Thymus (tissue), 14 donors: ENCODE measurements at places on chromosomes 7 and 10. TPM values are rescaled to one million over a fixed set of nuclear protein-coding genes. Genes with fewer than 3 reads are reported as not detected.

The PRLHR gene
- 0.05 TPM for total RNA-seq

The CRHR2 gene
- total RNA-seq, result under 0.01 TPM

The IL2RA gene
- total RNA-seq, result 5.6 TPM

The SPDYE16 gene
- total RNA-seq, result 0.14 TPM

The TAS2R5 gene
- total RNA-seq, result 0.57 TPM

The RBAK gene
- total RNA-seq, result 8.0 TPM

The SMO gene
- total RNA-seq, result 11.7 TPM

The LMBR1 gene
- 29.7 TPM for total RNA-seq

The EVX1 gene
- total RNA-seq, result not detected

The SLIT1 gene
- 5.9 TPM for total RNA-seq

The HTR5A gene
- 0.85 TPM for total RNA-seq

The LIPF gene
- total RNA-seq, result 0.14 TPM

The CARD11 gene
- 7.2 TPM for total RNA-seq

The SPDYE6 gene
- not detected for total RNA-seq

The TMEM196 gene
- 0.05 TPM for total RNA-seq

The SCIN gene
- 0.33 TPM for total RNA-seq

- peaks cover under 1% of the 10 kb centered on the region for H3K4me1 ChIP-seq
- DNase-seq, result no peak
- no peaks in the 10 kb centered on the region for H3K36me3 ChIP-seq
- no peaks in the 10 kb centered on the region for H3K27me3 ChIP-seq
Measured at GRCh38 chr10:4514445-4515108, 311.4 kb upstream of the AKR1E2 start.

GRCh38 chr10:30134171-30134945 is 75.0 kb upstream of the JCAD start:
- H3K4me3 ChIP-seq, result no peak overlapping the region
- H3K27me3 ChIP-seq, result no peaks in the 10 kb centered on the region
- H3K27ac ChIP-seq, result no peak overlapping the region
- H3K36me3 ChIP-seq, result no peaks in the 10 kb centered on the region
- DNase-seq, result no peak
- H3K4me1 ChIP-seq, result no peaks in the 10 kb centered on the region

- peaks cover 30% of the 10 kb centered on the region for H3K4me1 ChIP-seq
- DNase-seq, result no peak
- H3K27me3 ChIP-seq, result peaks cover 12% of the 10 kb centered on the region
- H3K27ac ChIP-seq, result no peak overlapping the region
- H3K36me3 ChIP-seq, result no peaks in the 10 kb centered on the region
- H3K4me3 ChIP-seq, result no peak overlapping the region
Measured at GRCh38 chr10:124042656-124043309, 50.6 kb downstream of the CHST15 start.

GRCh38 chr7:150897502-150898474 is 45.5 kb downstream of the AOC1 start:
- H3K4me3 ChIP-seq, result no peak overlapping the region

- H3K4me3 ChIP-seq, result no peak overlapping the region
- no peak for DNase-seq
- H3K4me1 ChIP-seq, result no peaks in the 10 kb centered on the region
Measured at GRCh38 chr10:89085153-89085552, 94.6 kb downstream of the FAS start.

DNA sequence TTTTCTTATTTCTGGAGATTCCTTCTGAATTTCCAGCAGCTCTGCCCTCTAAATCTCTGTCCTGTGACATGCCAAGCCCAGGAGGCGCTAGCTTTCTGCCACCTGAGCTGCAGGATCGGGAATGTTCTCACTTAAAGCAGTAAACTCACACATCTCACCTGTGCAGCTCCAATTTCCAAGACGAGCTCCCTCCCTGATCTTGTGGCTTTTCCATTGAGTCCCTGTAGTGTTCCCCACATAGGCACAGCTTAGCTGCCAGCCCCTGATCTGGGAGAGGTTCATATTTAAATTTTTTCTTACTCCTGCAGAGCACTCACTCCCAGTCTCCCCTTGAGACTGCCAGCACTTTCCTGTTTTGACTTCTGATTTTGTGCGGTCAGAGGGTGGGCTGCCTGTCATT is 479.3 kb downstream of the GLRX3 start:
- H3K27me3 ChIP-seq, result no peaks in the 10 kb centered on the region
- no peak overlapping the region for H3K27ac ChIP-seq
- no peaks in the 10 kb centered on the region for H3K36me3 ChIP-seq
- no peak for DNase-seq

- no peak overlapping the region for H3K4me3 ChIP-seq
- no peaks in the 10 kb centered on the region for H3K27me3 ChIP-seq
- no peaks in the 10 kb centered on the region for H3K36me3 ChIP-seq
Measured at GRCh38 chr10:35908451-35908850, 266.4 kb upstream of the FZD8 start.

GRCh38 chr7:81162234-81162633 is 243.4 kb upstream of the SEMA3C start:
- H3K4me1 ChIP-seq, result no peaks in the 10 kb centered on the region
- no peak overlapping the region for H3K4me3 ChIP-seq
- no peaks in the 10 kb centered on the region for H3K36me3 ChIP-seq

DNA sequence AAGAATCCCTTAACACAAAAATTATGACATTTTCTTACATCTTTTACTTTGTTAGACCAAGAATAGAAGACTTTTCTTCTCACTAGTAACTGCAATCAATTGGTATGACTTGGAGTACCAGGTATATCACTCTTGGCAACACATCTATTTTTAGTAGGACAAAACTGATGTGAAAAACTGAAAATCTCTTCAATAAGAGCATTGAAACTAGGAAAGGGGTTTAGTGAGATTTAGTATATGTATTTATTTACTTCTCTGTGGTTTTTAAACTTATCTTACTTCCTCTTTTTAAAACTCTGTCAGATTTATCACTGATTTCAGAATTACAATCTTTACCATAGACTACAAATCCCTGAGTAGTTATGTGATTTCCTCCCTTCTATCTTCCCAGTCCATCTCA is 366.2 kb downstream of the PCDH15 start:
- no peaks in the 10 kb centered on the region for H3K36me3 ChIP-seq

DNA sequence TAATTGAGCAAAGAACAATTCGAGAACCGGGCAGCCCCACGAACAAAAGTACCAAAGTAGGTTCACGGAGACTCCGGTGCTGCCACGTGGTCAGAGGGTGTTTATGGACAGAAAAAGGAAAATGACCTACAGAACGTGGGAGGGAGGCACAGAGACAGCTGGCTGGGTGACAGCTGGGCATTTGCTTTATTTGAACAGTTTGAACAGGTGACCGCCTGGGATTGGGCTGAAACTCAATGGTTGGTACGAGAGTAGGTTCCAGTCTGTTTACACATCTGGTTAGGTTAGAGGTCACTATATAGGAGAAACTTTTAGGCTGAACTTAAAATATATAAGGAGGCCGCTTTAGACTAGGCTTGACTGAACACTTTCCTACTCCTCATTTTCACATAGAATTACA is 50.6 kb upstream of the CELF2 start:
- H3K36me3 ChIP-seq, result no peaks in the 10 kb centered on the region
- no peak overlapping the region for H3K27ac ChIP-seq
- H3K27me3 ChIP-seq, result no peaks in the 10 kb centered on the region
- no peak for DNase-seq
- H3K4me3 ChIP-seq, result no peak overlapping the region
- H3K4me1 ChIP-seq, result no peaks in the 10 kb centered on the region

GRCh38 chr10:121531076-121531829 is 67.0 kb downstream of the FGFR2 start:
- H3K36me3 ChIP-seq, result no peaks in the 10 kb centered on the region
- no peak for DNase-seq
- H3K4me1 ChIP-seq, result no peaks in the 10 kb centered on the region
- no peaks in the 10 kb centered on the region for H3K27me3 ChIP-seq
- H3K27ac ChIP-seq, result no peak overlapping the region

GRCh38 chr7:137434946-137435345 is 91.4 kb upstream of the PTN start:
- no peaks in the 10 kb centered on the region for H3K36me3 ChIP-seq
- H3K4me1 ChIP-seq, result no peaks in the 10 kb centered on the region
- no peaks in the 10 kb centered on the region for H3K27me3 ChIP-seq
- H3K27ac ChIP-seq, result no peak overlapping the region
- no peak for DNase-seq

DNA sequence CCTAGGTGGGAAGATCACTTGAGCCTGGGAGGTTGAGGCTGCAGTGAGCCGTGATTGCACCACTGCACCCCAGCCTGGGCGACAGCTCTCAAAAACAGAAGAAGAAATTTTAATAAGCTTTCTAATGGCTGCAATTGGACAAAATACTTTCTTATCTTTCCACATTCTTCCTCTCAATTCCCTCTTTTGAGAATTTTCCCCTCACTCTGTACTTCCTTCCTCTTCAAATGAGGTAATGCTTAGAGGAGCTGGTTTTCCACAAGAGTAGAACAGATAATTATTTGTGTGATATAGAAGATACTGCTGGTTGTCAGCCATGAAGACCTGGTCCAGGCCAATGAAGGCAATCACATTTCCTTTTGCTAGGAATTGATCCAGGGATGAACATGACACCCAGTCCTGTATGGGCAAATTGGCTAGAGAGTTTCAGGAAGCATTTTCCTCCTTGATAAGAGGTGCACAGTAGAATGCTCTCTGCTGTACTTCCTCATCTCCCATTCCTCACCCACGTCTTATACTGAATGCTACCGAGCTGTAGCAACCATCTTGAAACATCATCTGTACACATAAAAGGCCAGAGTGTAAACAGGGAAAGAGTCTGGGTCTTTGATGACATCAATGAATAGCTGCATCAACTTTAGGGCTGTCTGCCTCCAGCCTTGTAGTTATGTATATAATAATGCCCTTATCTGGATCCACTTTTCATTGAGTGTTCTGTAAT is 103.9 kb downstream of the CDK6 start:
- H3K36me3 ChIP-seq, result peaks cover 39% of the 10 kb centered on the region
- H3K4me1 ChIP-seq, result peaks cover 4% of the 10 kb centered on the region
- no peaks in the 10 kb centered on the region for H3K27me3 ChIP-seq
- no peak overlapping the region for H3K4me3 ChIP-seq
- H3K27ac ChIP-seq, result no peak overlapping the region
- no peak for DNase-seq

- no peak overlapping the region for H3K4me3 ChIP-seq
- no peaks in the 10 kb centered on the region for H3K36me3 ChIP-seq
- H3K27ac ChIP-seq, result no peak overlapping the region
- H3K4me1 ChIP-seq, result no peaks in the 10 kb centered on the region
- H3K27me3 ChIP-seq, result no peaks in the 10 kb centered on the region
Measured at GRCh38 chr10:24920907-24921881, 31.2 kb downstream of the PRTFDC1 start.

DNA sequence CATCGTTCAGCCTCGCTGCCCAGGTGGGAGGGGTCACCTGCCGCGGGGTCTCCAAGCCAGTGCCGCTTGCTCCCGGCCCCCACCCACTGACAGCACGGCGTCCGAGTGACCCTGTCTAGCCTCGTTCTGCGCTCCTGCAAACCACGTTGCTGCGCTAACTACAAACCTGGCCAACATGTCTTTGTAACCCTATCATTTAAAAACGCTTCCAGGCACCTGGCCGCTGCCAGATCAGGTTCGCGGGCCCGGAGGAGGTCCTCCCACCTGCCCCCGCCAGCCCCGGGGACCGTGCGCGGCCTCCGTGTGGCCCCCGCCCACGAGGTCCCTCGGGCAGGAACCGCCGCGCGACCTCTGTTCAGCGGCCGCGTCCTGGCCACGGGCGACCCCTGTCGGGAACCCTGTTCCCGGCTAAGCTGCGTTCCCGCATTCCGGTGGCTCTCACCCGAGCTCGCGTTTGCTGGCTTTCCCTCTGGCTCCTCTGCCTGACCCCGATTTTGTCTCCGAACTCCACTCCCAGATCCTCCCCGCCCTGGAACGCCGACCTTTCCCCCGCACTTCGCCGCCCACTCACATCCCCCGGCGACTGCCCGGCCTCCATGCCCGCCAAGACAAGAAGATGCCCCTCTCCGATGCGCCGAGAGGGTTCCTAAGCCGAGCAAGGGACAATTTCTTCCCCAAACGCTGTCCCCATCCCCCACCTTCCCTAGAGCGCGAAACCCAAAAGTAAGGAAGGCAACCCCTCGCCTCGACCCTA is 2.4 kb downstream of the SFMBT2 start:
- peaks cover 70% of the 10 kb centered on the region for H3K27me3 ChIP-seq
- H3K4me3 ChIP-seq, result peak overlapping the region; percentile 83
- H3K27ac ChIP-seq, result peak overlapping the region; percentile 42
- no peaks in the 10 kb centered on the region for H3K36me3 ChIP-seq
- H3K4me1 ChIP-seq, result peaks cover 16% of the 10 kb centered on the region

GRCh38 chr7:47945261-47946015 is 2.8 kb downstream of the PKD1L1 start:
- no peak overlapping the region for H3K27ac ChIP-seq
- no peak overlapping the region for H3K4me3 ChIP-seq
- H3K4me1 ChIP-seq, result no peaks in the 10 kb centered on the region
- peak; percentile 34 for DNase-seq
- H3K36me3 ChIP-seq, result no peaks in the 10 kb centered on the region

DNA sequence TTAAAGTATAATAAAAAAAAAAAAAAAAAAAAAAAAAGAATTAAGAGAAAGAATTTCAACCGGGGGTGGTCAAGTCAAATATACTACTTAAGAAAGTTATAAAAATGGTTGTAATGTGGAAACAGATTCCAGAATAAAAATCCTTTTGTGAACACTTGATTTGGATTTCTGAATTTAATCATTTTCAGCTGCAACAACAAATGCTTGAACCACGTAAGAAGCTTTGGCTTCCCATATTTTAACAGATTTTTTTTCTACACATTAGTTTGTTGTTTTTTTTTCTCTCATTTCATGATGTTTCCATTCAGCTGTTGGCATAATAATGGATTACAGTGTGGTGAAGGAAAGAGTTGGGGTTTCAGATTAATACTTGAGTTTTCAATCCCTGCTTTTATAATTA is 137.3 kb upstream of the AGR3 start:
- no peak overlapping the region for H3K27ac ChIP-seq
- no peak overlapping the region for H3K4me3 ChIP-seq
- DNase-seq, result no peak
- no peaks in the 10 kb centered on the region for H3K36me3 ChIP-seq
- H3K4me1 ChIP-seq, result no peaks in the 10 kb centered on the region

GRCh38 chr7:53541475-53541874 is 506.0 kb downstream of the POM121L12 start:
- H3K36me3 ChIP-seq, result no peaks in the 10 kb centered on the region
- DNase-seq, result no peak
- no peaks in the 10 kb centered on the region for H3K27me3 ChIP-seq
- no peak overlapping the region for H3K27ac ChIP-seq
- no peak overlapping the region for H3K4me3 ChIP-seq
- H3K4me1 ChIP-seq, result no peaks in the 10 kb centered on the region

DNA sequence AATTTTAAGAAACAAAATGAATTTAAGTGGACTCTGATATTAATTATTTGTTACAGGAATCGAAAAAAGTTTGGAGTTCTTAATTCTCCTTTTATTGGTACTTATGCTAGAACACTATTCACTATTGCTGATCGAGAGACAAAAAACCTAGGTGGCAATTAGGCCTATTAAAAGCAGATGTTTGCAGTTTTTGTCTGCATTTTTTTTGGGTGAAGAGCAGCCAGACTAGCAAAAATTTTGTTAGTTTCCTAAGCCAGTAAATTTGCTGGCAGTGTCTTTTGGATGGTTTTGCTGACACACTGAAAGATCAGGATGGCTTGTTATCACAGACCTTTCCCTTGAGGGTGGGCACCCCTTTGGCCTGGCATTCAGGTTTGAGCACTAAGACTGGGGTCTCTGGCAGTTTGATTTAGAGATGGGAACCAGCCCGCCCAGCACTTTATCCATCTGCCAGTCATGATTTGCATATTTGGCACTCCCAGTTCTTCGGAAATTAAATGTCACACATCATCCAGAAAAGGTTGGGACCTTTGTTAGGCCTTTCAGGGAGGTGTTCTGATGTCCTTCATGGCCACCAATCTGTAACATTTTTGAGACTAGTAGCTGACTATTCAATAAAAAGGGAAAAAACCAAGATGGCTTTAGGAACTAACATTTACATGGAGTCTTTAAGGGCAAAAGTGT is 57.3 kb downstream of the INPP5F start:
- DNase-seq, result no peak
- H3K36me3 ChIP-seq, result no peaks in the 10 kb centered on the region
- H3K4me1 ChIP-seq, result peaks cover 15% of the 10 kb centered on the region
- no peak overlapping the region for H3K4me3 ChIP-seq
- H3K27me3 ChIP-seq, result no peaks in the 10 kb centered on the region
